ENCODE measurements at places on chromosomes 13 and 19. TPM values are rescaled to one million over a fixed set of nuclear protein-coding genes. Genes with fewer than 3 reads are reported as not detected.

Gene KANK2
- 1.9 TPM for total RNA-seq

Gene NOVA2
- total RNA-seq: not detected

Gene GJA3
- total RNA-seq: 0.10 TPM

Gene ZNF564
- total RNA-seq: 16.7 TPM

Gene AP2S1
- 49.1 TPM for total RNA-seq

Gene HNRNPM
- 267 TPM for total RNA-seq

Gene INSL3
- total RNA-seq: 8.9 TPM

Gene ZNF100
- 22.1 TPM for total RNA-seq

Data from T-cell (primary cell).